ENCODE measurements at places on chromosomes 12 and 14.

GRCh38 chr12:18284386-18284785, 23.1 kb downstream of the PIK3C2G start:
- DNase-seq: no peak

GRCh38 chr14:75098682-75099081, 28.2 kb downstream of the NEK9 start:
- DNase-seq: no peak

- peak; percentile 16 for DNase-seq
These were observed 336.1 kb downstream of the RPS29 start for GRCh38 chr14:49250109-49250508.

GRCh38 chr12:112869778-112870177, 37.0 kb upstream of the OAS1 start:
- DNase-seq: no peak

- DNase-seq: no peak
These were observed 16.3 kb downstream of the RHOJ start for GRCh38 chr14:63220526-63220925.

GRCh38 chr14:51308866-51309265, 68.8 kb downstream of the TMX1 start:
- DNase-seq: no peak

DNA sequence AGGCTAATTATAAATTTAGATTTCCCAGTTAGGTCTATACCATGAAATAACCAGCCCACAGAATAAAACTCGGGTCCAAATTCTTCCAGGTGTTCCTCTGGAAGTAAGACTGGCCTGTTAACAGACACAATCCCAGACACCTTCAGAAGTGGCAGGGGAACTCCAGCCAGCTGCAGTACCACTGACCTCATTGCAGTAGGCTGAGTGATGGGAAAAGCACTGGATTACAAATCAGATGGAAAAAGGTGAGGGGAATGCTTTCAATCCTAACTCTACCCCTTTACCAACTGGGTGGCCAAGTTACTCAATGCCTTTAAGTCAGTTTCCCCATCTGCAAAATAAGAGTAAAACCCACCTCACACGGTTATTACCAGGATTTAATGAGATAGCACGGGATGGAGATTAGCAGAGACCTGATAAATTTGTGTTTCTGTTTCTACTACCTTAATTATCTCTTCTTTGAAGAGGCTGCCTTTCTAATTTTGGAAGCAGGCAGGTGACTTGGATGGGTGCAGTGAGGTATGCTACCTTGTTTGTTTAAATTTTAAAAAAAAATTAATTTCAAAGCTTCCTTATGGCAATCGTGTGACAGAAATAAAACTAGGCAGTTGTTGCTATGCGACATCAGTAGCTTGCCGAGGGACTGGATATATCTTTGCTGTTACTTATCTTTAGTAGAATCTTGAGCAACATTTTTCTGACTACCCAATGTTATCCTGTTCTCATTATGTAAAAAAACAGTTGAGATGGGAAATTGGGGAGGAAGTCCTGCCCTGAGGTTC, 167.3 kb upstream of the GRIN2B start:
- DNase-seq: no peak

DNA sequence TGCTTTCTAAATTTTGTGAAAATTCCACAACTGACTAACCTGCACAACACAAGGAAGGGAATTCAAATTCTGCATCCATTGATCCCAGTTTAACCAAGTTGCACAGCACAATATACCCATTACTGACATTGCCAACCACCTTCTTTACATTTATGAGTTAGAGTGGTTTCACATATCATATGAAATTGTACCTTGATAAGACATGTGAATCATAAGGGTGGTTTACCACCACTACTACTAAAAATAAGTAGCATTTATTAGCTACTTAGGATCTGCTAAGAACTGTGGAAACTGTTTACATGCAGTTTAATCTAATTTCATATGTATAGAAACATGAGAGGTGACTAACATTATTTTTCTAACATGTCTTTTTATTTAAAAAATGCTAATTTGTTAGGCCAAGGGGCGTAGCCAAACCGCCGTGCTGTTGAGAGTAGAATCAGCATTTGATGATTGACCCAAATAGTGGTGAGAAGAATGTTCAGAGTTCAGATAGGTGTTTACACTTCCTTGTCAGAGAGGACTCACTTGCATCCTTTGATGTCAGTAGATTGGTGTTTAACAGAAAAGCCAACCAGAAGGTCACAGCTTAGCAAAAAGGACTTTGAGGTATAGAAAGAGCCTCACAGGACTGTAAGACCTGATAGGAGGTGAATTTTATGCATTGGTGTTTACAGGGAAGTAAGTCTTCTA, 56.2 kb downstream of the LRFN5 start:
- DNase-seq: no peak

GRCh38 chr14:58408681-58409215, 13.0 kb downstream of the TOMM20L start:
- no peak for DNase-seq

GRCh38 chr12:27940245-27940644, 32.3 kb downstream of the PTHLH start:
- no peak for DNase-seq

DNA sequence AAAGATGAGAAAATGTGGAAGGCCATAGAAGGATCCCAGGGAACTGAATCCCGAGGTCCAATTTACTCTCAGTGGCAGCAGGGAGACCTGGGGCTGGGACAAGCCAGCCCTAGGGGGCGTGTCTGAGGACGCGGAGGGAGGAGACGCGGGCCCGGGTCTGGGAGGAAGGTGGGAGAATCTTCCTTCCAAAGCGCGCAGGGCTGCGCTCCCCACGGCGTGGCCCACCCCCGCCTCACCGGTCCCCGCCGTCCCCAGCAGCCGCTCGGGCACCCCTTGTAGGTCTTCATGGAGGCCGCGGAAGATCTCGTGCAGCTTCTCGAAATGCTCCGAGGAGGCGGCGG, 323 bp downstream of the VTI1B start:
- no peak for DNase-seq

- no peak for DNase-seq
These were observed 316.2 kb upstream of the RGS6 start for GRCh38 chr14:71616013-71616412.

DNA sequence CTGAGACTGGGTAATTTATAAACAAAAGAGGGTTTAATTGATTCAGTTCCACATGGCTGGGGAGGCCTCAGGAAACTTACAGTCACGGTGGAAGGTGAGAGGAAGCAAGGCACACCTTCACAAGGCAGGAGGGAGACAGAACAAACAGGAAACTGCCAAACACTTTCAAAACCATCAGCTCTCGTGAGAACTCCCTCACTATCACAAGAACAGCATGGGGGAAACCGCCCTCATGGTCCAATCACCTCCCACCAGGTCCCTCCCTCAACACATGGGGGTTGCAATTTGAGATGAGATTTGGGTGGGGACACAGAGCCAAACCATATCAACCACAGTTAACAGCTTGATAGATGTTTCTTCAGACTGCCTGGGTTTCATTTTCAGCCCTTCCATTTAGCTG, 6.2 kb upstream of the GNPNAT1 start:
- DNase-seq: no peak

GRCh38 chr12:109711596-109712461, 1.8 kb upstream of the FAM222A start:
- no peak for DNase-seq

- peak; percentile 24 for DNase-seq
These were observed 16.8 kb downstream of the MSI1 start for GRCh38 chr12:120352117-120352516.

GRCh38 chr12:127559349-127560040, 707.5 kb upstream of the TMEM132C start:
- peak; percentile 92 for DNase-seq

- DNase-seq: no peak
These were observed 74.7 kb downstream of the E2F7 start for GRCh38 chr12:76990716-76991115.

DNA sequence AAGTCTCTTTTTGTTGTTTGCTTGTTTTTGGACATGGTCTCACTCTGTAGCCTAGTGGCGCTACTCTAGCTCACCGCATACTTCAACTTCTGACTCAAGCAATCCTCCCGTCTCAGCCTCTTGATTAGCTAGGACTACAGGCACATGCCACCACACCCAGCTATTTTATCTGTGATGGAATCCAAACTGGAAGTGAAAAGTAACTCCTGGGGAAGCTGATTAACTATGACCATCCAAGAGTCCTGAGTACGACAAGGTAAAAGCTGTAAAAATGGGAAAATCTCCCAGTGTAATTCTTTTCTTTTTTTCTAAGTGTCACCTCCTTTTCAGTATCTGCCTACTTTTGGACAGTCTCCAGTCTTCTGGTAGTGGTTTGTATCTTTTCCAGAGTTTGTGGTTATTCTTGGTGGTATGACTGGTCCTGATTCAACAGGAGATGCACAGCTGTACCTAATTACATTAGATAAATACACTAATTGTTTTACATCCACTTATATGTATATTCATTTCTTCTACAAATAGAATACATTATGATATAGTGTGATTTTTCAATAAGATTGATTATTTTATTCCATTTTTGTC, 97.8 kb downstream of the SLC6A15 start:
- peak; percentile 36 for DNase-seq

- peak; percentile 49 for DNase-seq
These were observed 62.2 kb downstream of the BMP4 start for GRCh38 chr14:53894456-53894855.

GRCh38 chr14:40394634-40395340, 962.6 kb upstream of the FBXO33 start:
- no peak for DNase-seq

GRCh38 chr14:88154321-88154720, 149.4 kb downstream of the GPR65 start:
- DNase-seq: no peak

DNA sequence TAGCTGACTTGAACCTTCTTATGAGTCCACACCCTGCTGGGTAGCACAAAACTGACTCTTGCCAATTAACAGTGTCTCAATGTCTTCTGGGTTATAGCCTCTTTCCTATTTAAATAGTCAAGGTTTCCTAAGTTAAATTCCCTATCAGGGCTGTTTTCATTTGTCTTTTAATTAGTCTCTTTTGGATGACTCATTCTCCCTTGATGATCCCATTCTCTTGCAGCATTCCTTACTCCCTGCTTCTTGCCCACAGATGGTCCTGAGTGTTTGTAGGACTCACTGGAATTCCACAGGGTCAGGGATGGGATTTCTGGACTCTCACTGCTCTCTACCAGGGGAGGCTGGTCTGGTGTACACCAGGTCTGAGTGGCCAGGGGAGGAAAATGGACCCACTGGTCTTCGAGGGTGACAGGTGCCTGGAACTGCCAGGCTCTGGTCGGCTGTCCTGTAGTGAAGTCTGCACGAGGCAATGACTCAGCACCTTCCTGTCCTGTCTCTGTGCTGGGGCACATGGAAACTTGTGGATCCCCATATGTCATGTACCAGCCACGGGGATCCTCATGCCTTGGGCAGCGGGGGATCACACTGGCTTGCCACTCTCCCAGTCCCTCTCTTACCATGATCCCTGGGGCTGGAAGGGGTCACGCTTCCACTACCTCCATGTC, 236.5 kb upstream of the PELI2 start:
- no peak for DNase-seq

DNA sequence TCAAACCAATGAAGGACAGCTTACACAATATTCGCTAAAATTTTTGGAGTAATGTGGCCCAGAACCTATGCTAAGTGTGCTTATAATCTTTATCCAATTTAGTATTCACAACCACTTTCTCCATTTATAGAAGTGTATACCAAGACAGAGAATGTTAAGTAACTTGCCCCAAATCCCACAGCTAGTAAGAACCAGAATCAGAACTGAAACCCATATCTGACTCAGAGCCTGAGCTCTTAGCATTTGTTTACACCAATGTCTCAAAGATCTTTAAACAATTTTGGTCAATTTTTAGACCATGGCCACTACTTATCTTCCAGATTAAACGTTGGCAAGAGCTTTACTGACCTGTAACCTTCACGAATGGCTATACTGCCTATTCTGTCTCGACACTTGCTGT, 53.0 kb downstream of the PAPLN start:
- DNase-seq: no peak

DNA sequence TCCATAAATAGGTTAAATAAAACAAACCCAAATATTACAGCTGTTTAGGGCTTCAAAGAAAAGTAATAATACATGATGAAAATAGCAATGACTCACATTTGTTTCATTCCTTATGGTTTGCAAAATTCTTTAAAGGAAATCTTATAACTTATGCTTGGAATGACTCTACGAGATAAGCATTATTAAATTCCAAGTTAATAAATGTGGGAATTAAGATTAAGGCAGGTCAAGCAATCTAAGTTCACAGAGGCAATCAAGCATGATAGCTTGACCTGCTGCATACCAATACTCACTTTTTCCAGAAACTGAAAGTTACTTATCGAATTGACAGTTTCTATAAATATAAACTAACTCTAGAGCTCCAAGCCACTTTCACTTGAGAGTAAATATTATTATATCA, 1002.9 kb upstream of the SEL1L start:
- DNase-seq: no peak

DNA sequence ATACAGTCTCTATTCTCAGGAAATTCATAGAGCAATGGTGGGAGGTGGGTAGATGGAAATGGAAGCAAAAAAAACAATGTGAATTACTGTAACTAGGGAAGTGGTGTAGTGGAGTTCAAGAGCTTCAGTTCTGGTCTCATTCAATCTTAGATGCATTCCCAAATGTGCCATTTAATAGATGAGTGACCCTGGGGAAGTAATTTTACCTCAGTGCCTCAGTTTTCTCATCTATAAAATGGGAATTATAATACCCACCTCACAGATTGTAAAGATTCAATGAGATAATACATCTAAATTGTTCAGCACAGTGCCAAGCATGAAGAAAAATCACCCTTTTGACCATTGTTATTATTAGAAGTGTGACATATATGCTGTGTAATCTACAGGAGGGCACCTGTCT, 173.1 kb downstream of the SLC38A4 start:
- no peak for DNase-seq

- no peak for DNase-seq
These were observed 87.0 kb downstream of the ITPK1 start for GRCh38 chr14:93028724-93029076.

GRCh38 chr14:60722357-60723115, 1.6 kb downstream of the SIX4 start:
- no peak for DNase-seq

DNA sequence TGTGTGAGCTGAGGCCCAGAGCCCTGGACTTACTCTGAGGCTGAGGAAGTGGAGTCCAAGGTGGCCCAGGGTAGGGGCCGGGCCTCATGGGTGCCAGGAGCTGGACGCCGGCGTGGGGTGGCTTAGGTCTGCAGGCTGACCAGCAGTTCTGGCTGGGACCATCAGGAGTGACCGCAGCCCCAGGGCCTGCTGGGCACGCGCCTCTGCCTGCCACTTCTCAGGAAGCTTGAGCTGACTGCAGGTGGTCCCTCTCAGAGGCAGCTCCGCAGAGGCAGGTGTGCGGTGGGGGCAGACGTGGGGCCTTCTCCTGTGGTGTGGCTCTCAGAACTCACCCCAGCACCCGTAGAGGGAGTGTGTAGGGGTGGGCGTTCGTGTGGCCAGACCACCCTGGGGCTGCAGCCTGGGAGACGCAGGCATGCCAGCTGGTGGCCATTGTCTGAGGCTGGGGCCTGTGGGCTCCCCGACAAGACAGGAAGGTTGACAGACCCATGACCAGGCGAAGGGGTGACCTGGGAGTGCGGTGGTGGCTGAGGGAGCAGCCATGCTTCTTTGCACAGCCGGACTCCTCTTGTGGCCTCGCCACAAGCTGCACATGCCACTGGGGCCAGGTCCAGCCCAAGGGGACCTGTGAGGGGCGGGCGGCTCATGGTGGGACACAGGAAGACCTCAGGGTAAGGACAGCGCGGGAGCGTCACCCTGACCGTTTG, 40.0 kb upstream of the TEX22 start:
- no peak for DNase-seq

GRCh38 chr14:65352964-65353530, 59.5 kb upstream of the FUT8 start:
- no peak for DNase-seq
